Right atrium auricular region (tissue), 2 donors: ENCODE measurements at places on chromosomes 7 and 10. TPM values are rescaled to one million over a fixed set of nuclear protein-coding genes. Genes with fewer than 3 reads are reported as not detected.

NACAD gene
- total RNA-seq, result 5.9 TPM

SCIN gene
- total RNA-seq, result 0.67 TPM

GIGYF1 gene
- 13.4 TPM for total RNA-seq

DNA sequence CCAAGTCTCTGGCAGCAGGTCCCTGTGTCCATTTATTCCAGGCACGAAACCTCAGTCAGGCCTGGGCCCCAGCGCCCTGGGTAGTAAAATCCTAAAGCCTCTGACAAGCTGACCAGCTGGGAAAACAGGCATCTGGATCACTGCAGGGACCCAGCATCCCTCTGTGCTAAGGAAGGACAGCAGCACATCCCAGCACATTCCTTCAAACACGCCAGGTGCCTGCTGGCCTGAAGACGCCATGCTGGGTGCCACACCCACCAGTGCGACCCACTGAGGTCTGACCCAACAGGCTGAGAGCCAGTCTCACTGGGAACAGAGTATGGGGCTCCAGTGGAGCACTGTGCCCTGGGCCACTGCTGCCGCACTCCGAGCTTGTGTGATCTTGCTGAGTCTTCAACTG lies 6.4 kb downstream of the DNAJB12 start:
- DNase-seq, result no peak

GRCh38 chr10:91023700-91024398 lies 103.0 kb upstream of the ANKRD1 start:
- DNase-seq, result no peak

- DNase-seq, result no peak
These were observed 243.7 kb upstream of the BMPER start for GRCh38 chr7:33661430-33662160.

- DNase-seq, result no peak
These were observed 177.4 kb downstream of the ELFN1 start for GRCh38 chr7:1847260-1848001.

- no peak for DNase-seq
These were observed 231.8 kb upstream of the CTBP2 start for GRCh38 chr10:125392154-125392553.

DNA sequence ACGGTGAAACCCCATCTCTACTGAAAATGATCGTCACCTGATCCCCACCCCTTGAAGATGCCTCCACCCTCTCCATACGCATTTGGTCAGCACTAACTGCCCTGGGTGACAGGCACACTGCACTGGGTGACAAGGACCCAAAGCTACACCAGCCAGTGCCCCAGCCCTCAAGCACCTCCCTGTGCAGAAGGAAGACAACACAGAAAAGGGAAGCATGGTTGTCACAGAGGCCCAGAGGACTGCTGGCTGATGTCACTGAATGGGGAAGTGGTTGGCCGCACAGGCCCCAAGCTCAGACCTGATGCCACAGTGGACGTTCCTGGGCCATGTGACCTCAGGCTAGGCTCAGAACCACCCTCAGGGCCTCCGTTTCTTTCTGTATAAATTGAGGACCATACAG lies 4.2 kb upstream of the PILRA start:
- DNase-seq, result peak; percentile 71

- peak; percentile 50 for DNase-seq
These were observed 7.9 kb upstream of the HOXA2 start for GRCh38 chr7:27110186-27111031.

GRCh38 chr10:124027031-124027611 lies 66.3 kb downstream of the CHST15 start:
- no peak for DNase-seq
